ENCODE measurements at places on chromosomes 11 and 22. TPM values are rescaled to one million over a fixed set of nuclear protein-coding genes. Genes with fewer than 3 reads are reported as not detected.

DNA sequence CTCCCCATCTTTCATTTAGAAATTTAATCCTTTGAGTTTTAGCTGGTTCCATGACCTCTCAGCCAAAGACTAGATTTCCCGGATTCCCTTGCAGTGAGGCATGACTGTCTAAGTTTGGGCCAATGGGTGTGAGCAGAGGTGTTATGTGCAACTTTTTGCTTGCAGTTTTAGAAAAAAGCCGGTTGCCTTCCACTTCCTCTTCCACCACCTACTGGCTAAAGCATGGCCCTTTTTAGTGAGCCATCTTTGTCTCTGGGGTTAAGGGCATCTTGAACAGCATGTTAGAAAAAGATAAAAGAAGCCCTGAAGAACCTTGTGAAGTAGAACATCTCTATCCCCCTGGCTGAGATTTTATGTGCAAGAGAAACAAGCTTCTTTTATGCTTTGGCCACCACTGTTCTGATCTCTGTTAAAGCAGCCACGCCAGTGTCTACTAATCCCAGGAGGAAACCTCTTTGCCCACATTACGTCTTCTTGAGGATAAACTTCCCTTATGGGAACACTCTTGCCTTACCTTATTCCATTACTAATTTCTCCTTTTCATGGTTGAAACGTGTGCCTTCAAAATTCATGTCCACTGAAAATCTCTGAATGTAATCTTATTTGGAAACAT, 279.9 kb downstream of the TENM4 start:
- no peaks in the 10 kb centered on the region for H3K4me1 ChIP-seq
- no peaks in the 10 kb centered on the region for H3K27me3 ChIP-seq
- H3K36me3 ChIP-seq, result no peaks in the 10 kb centered on the region
- no peak overlapping the region for H3K27ac ChIP-seq
- DNase-seq, result no peak

GRCh38 chr11:61173456-61173855, 12.2 kb upstream of the VPS37C start:
- H3K27me3 ChIP-seq, result no peaks in the 10 kb centered on the region
- no peaks in the 10 kb centered on the region for H3K36me3 ChIP-seq
- no peak overlapping the region for H3K27ac ChIP-seq

GRCh38 chr22:19679522-19680101, 34.7 kb upstream of the SEPTIN5 start:
- no peaks in the 10 kb centered on the region for H3K4me1 ChIP-seq
- H3K4me3 ChIP-seq, result no peak overlapping the region
- H3K36me3 ChIP-seq, result no peaks in the 10 kb centered on the region
- DNase-seq, result peak; percentile 52
- H3K27ac ChIP-seq, result no peak overlapping the region

DNA sequence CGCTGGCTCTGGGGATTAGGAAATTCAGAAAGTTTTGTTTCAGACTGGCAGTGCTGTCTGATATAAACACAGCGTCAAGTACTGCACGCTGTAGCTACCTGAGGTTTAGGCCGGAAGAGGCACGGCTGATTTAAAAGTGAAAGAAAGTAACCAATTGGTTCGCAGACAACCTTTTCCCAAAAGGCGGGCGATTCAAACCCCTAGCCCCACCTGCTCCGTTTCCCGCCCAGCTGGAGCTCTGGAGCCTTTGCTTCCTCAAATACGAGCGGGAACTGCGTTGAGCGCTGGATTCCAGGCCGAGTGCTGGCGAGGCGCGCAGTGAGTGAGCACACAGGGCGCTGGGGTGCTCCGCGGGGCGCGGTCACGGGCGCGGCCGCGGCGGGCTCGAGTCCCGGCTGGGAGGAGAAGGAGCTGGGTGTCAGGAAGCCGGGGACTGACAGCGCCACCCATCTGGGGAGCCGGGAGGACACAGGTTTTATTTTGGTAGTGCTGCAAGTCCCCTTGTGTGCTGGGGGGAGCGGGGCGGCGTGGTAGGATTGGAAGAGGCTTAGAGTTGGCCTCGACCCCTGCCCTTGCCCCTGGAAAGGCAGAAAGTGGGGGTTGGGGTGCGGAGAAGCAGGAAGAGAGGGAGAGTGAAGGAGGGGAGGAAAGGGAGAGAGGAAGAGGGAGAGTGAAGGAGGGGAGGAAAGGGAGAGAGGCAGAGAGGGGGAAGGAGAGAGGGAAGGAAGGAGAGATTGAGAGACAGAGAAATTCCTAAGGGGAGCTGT, 2.1 kb downstream of the FAM111A start:
- peaks cover 53% of the 10 kb centered on the region for H3K4me1 ChIP-seq
- H3K36me3 ChIP-seq, result peaks cover 48% of the 10 kb centered on the region
- no peaks in the 10 kb centered on the region for H3K27me3 ChIP-seq
- H3K4me3 ChIP-seq, result peak overlapping the region; percentile 93
- peak; percentile 86 for DNase-seq

DNA sequence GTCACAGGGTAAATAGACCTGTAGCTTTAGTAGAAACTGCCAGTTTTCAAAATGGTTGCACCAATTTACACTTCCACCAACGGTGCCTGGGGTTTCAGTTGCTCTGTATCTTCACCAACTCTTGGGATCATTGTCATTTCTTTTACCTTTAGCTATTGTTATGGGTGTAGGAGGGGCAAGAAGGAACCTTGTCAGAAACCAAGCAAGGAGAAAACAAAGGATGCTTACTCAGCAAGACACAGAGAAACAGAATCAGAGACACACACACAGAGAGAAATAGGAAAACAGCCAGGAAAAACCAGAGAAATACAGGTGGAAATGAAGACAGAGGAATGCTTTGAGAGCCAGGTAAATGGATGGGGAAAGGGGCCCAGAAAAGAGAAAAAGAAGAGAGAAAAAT, 367.6 kb downstream of the MIAT start:
- H3K27me3 ChIP-seq, result peaks cover 11% of the 10 kb centered on the region
- no peak overlapping the region for H3K4me3 ChIP-seq
- DNase-seq, result no peak
- no peaks in the 10 kb centered on the region for H3K36me3 ChIP-seq
- no peak overlapping the region for H3K27ac ChIP-seq

DNA sequence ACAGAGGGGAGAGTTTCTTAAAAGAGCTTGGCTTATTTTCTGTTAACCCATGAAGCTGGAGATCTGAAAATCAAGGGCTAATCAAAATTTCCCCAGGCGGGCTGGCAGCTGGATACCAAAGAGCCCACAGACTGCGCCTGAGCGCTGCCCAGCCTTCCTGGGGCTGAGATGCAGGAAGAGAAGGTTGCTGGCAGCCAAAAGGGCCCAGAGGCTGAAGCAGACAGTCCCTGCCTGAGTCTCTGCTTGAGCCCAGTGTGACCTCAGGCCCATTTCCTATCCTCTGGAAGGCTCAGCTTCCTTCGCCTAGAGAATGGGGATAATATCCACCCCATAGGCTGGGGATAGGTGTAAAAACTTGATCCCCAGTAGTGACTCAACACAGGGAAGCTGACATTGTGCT, 49.1 kb downstream of the ARRB1 start:
- H3K4me1 ChIP-seq, result peaks cover 8% of the 10 kb centered on the region
- no peaks in the 10 kb centered on the region for H3K36me3 ChIP-seq
- H3K27ac ChIP-seq, result no peak overlapping the region
- no peaks in the 10 kb centered on the region for H3K27me3 ChIP-seq
- DNase-seq, result no peak

DNA sequence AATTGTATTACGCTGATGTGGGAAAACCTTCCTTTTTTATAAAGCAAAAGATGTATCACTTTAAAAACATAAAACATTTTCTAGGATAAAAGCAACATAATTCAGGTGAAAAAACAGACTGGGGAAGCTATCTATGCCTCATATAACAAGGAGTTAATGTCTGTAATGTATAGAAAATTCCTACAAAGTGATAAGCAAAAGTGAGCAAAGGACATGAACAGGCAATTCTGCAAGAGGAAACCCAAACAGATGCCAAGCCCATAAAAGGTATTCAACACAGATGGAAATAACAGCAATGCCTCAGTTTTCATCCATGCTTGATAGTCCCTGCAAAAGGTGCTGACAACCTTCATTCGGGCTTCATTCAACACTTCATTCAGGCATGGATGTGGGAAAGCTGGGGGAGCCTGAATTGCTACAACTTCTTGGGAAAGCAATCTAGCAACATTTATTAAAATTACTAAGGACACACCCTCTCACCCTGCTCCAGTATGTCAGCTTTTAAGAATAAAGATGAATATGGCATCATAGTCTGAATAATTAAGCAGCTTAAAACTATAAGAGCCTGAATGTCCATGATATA, 39.3 kb downstream of the KCNQ1OT1 start:
- H3K27ac ChIP-seq, result no peak overlapping the region
- H3K4me1 ChIP-seq, result peaks cover 3% of the 10 kb centered on the region
- no peaks in the 10 kb centered on the region for H3K27me3 ChIP-seq
- H3K4me3 ChIP-seq, result no peak overlapping the region

DNA sequence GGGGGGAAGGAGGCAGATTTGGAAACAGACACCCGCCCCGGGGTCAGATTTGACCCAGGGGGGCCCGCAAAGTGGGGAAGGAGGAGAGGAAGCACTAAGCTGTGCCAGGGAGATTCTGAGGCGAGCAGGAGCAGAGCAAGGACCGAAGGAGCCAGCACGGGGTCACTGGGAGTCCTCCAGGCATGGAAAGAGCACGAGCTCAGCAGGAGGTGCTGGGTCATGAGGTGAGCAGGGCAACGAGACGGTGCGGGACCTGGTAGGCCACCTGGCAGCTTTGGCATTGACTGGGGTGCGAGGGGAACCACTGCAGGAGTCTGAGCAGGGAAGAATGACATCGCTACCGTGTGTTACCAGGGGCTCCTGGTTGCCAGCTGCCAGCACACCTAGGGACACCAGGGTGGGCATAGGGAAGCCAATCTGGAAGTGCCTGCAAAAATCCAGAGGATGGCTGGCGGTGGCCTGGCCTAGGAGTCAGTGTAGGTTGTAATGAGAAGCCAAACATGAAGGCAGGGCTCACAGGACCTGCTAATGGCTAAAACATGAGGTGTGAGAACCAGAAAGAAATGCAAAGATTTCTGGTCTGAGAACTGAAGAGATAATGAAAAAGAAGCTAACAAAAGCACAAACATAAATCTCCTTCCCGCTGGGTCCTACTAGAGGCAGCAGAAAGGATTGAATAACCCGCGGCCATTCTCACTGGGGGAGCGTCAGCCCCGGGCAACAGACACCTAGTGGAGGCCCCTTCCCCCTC, 63.5 kb downstream of the MICAL3 start:
- H3K4me3 ChIP-seq, result no peak overlapping the region
- H3K27me3 ChIP-seq, result no peaks in the 10 kb centered on the region
- no peaks in the 10 kb centered on the region for H3K36me3 ChIP-seq
- no peaks in the 10 kb centered on the region for H3K4me1 ChIP-seq

DNA sequence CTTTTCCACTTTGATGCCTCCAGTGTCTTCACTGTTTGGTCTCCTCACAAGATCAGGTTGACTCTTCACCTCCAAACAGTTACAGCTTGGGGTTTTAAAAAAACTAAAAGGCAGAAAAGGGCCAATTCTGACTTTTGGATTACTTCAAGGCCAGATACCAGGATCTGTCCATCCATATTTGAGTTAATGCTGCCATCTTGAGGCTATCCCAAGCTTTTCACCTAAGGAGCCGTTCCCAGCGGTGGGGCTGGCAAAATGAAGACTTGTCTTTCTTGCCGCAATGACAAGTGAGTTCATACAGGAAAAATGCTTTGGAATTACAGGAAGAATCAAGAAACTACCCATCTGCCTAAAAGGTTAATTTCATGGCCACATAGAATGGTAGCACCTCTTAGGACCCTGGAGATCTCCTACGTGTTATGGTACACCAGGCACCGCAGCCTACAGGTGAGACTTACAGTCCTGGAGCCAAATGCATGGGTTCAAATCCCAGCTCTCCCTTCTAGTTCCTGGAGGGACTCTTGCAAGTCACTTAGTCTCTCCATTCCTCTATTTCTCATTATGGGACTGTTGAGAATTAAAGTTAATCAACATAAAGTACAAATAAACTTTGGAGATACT, 6.0 kb upstream of the OR5B21 start:
- DNase-seq, result peak; percentile 35
- H3K36me3 ChIP-seq, result peaks cover 1% of the 10 kb centered on the region
- H3K4me1 ChIP-seq, result no peaks in the 10 kb centered on the region

DNA sequence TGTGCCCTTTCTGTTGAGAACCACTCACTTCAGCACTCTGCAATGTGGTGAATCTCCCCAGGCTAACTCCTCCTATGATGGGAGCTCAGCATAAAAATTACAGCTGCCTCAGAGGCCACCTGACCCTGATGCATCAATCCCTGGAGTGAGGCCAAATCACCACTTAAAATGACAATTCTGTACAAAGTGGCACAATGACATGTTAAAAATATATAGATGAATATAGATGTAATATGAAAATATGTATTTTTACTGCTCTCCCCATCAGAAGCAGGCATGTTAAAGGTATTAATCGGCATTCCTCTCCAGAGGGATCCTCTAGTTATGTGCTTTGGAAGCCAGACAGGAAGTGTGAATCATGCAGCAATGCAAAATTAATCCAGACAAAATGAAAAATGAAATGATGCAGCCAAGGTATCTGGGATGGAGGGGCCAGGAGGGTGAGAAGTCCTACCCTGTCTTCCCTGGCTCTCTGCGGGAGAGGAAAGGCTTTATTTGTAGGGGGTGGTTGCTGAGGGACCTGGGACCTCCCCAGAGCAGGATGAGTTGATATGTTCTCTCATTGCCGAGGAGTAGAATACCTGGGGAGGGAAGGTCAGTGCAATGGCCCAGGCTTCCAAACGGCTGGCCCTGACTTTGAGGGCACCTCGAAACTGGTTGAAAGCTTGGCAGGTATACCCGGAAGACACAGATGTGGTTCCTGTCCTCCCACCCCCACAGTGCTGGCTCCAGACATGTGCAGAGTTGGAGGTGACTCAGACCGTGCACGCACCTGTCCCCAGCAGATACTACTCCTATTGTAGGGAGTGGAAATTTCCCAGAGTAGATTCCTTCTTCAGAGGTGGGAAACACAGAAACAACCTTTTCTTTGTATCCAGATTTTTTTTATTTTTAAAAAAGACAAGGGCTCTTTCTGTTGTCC, 347.9 kb upstream of the NCAM1 start:
- no peak overlapping the region for H3K27ac ChIP-seq
- no peak overlapping the region for H3K4me3 ChIP-seq
- peaks cover 5% of the 10 kb centered on the region for H3K27me3 ChIP-seq
- no peaks in the 10 kb centered on the region for H3K4me1 ChIP-seq
- no peak for DNase-seq

DNA sequence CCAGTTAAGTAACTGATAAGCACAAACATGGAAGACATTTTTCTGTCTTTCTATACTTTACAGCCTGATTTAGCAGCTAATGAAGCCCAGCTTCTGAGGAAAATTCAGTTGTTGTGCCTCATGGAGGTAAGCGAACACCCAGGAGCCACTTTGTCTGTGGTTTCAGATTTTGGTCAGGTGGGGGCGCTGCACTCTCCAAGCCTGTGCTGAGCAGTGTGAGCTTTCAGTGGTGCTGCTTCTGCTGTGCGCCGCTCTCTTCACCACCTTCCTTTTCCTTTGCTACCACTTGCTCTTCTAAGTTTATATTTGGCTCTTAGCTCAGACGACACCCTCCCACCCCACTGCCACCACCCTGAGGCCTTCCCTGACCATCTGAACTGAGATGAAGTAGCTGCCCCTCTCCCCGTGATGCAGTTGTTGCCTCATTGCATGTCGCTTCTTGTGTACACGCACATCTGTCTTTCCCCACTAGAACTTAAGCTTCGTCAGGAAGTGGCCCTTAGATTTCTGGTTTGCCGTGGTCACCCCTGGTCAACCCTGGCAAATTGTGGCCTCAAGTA, 14.0 kb downstream of the PSMD13 start:
- peaks cover 56% of the 10 kb centered on the region for H3K36me3 ChIP-seq
- peak overlapping the region; percentile 82 for H3K27ac ChIP-seq
- H3K4me3 ChIP-seq, result no peak overlapping the region
- H3K4me1 ChIP-seq, result peaks cover 18% of the 10 kb centered on the region
- no peaks in the 10 kb centered on the region for H3K27me3 ChIP-seq

PHF21A gene
- 36.2 TPM for total RNA-seq

RASL10A gene
- total RNA-seq, result 0.56 TPM

Measured in activated CD8-positive, alpha-beta T cell treated with anti-CD3 and anti-CD28 coated beads for 36 hours (primary cell).